ENCODE measurements at places on chromosomes 4 and X.

- DNase-seq, result no peak
These were observed 5.6 kb upstream of the SMIM31 start for GRCh38 chr4:164748375-164748774.

DNA sequence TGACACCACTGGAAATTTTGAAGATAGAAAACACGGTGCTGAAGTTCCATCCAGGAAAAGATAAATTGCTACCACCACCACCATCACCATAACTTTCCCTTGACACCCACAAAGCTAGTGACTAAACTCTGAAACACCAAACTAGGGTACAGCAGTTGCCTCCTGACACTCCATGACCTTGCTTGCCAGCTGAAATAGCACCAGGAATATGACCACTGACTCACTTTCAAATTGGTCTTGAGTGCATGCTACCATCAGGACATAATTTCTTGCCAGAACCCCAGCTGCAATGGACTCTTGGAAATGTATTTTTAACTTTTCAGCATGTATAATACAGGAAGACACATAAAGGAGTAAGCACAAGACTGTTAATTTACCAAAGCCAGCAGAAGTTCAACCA lies 283.3 kb downstream of the CENPC start:
- DNase-seq, result no peak

DNA sequence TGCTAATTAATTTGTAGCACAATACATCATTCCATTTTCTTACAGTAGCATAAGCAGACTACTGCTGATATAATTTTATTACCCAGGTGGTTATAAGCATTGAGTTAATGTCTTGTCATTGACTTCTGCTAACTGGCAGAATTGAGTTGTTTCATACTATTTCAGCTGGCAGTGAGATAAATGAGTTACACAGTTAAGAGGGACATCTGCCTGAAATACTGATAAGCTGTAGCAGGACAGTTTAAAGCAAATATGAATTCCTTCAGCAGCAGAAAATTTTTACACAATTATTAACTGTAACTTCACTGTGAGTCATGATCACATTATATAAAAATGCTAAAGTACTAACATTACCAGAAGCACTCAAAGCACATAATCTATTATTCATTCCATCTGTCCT lies 326.8 kb downstream of the INPP4B start:
- DNase-seq, result no peak

- DNase-seq, result no peak
These were observed 5.2 kb downstream of the TKTL1 start for GRCh38 chrX:154300816-154301215.

DNA sequence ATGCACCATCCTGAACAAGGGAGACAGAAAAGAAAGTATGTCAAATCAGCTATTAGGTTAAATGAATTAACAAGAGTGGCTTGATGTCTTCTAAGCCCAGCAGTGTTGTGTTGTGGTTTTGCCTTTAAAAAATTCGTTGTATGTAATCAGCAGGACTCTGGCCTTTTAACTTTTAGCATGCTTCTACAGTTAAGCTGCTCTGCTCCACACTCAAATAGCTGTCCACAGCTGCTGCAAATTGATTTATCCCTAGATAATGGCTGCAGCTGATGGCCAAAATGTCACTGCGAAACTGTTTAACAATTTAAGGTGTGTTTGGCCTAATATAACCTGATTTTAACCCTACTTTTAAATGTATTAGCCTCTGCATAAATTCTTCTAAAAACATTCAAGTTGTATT lies 85.8 kb downstream of the CXXC4 start:
- DNase-seq, result no peak

DNA sequence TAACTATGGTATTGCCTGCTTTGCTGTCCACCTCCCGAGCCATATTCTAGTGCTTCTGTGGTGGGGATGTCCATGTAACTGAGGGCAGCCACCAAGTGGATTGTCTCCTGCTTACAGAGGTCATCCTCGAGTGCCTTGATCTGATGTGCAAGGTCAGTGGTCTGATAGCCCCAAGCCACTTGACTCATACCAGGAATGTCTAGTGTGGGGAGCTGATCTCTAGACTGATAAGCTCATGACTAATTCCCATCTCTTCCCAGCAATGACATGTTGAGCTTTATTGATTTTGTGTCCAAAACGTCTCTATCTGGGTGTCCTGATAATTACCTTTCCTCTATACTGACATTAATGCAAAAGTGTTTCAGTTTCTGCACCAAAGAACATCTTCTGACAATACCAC lies 168.4 kb upstream of the WDR1 start:
- no peak for DNase-seq

GRCh38 chr4:5050520-5051277 lies 581 bp upstream of the STK32B start:
- DNase-seq, result no peak

GRCh38 chrX:103734125-103734760 lies 23.5 kb downstream of the TMEM31 start:
- DNase-seq, result no peak

DNA sequence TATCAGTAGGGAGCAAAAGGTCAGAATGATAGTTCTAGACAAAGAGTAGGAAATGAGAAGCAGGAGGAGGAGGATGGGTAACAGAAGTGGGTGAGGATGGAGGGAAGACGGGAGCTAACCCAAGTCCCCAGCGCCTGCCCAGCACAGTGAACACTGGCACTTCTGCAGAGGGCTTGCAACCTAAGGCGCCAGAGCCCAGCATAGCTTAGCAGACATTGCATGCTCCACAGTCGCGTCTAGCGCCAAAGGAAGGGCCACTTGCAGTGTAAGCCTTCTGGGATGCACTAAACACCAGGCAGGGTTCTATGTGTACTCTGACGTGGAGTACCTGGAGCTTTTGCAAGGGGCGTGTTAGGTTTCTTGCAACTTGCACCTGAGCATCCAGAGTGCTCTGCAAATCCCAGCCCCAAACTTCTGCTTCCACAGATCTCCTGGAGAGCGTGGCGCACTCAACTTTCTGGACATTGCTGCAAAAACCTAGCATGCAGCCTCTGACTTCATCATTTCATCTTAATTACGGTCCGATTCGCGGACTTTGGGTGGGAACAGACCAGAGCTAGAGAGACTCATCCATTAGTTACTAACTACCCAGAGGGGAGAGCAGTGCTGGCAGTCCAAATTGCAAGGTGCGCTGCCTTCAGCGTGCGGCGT lies 46.5 kb upstream of the NKAP start:
- no peak for DNase-seq

DNA sequence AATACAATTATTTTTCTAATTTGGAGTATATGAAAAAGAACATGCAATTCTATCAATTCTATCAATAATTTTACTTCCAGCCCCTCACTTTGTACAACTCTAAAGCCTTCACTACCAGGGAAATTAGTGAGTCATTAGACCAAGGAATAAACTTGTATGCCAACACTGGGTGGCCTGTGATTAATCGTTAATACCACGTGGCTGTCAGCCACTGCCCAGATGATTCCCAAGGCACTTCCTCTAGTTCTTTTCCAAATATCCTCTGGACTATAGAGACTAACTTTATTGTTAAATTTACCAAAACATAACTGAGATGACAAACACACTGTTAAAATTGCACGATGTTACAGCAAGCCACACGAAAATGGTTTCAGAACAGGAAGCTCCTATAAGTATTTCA lies 45.7 kb downstream of the MID1 start:
- no peak for DNase-seq

GRCh38 chr4:173159791-173160190 lies 8.8 kb upstream of the GALNT7 start:
- DNase-seq, result no peak

DNA sequence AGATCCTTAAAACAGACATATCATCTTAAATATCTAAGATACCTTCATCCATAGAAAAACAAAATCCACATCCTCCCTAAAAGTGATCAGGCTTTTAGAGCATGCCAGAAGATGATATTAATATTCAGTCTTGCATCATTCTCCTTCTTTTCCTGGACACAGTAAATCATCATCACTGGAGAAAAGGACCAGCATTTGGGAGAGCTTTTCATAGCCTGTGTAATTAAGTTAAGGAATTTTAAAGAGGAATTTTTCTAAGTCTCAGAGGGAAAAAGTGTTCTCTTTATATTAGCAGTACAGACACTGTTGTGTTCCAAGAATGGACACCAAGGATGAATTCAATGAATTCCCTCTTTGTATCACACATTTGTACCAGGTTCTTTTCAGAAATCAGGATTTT lies 696 bp downstream of the SCRG1 start:
- DNase-seq, result no peak

- DNase-seq, result no peak
These were observed 78.0 kb downstream of the NSUN7 start for GRCh38 chr4:40827758-40828157.

GRCh38 chr4:41428601-41429279 lies 109.2 kb upstream of the LIMCH1 start:
- DNase-seq, result no peak

- no peak for DNase-seq
These were observed 808.9 kb downstream of the RPA4 start for GRCh38 chrX:97692575-97692974.

DNA sequence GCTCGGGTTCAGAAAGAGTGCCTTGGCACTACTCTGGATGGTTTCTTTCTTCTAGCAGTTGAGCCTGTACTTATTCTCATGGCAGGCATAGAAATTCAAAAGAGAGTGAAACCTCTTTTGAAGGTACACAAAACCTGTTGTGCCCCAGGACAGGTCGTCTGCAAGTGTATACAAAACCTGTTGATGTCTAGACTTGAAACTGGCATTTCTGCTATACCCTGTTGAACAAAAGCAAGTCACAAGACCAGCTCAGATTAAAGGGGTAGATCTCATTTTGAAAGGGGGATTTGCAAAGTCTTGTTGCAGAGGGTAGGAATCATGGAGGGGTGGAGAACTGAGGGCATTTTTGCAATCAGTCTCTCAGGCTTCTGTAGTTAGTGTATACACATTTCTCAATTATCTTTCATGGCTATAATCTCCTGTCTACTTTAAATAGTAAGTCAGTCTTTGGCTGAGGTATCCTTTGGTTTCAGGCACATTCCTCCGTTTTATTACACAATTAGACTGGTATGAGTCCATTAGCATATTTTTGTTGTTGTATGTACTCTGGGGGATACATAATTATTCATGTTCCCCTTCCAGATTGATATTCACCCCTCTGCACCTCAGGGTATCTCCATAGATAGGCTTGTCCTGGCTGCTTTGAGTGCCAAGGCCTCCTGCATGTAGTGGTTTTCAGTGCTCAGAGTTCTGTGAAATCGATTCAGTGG lies 251.4 kb downstream of the DTHD1 start:
- DNase-seq, result no peak

- DNase-seq, result no peak
These were observed 55.0 kb downstream of the PAPSS1 start for GRCh38 chr4:107665001-107665400.

DNA sequence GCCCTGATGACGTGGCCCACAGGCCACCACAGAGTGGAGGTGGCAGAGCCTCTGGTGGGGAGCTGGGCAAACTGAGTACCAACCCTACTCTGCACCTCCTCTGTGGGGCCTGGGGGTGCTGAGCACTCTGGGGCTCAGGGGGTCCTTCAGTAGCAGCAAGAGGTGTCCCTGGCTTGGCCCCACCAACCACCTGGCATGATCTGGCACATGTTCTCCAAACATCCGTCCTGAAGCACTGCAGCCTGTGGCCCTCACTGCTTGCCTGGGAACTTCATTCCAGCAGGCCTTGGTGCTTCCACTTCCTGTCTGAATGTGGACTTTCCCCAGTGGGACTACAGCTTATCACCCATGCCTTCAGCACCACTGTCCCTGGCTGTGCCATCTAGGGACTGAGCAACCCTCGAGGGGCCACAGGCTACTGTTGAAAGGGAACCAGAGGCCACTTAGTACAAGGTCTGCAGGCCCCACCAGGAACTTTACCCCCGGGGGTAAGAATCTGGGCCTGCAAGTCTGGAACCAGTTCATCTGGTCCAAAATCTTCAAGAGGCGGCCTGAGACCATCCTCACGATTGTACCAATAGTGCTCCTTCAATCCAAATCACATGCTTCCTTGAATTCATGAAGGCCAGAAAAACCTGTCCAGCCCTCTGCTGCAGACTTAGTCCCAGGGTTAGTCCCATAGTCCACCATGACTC lies 13.2 kb downstream of the TNIP2 start:
- DNase-seq, result no peak

DNA sequence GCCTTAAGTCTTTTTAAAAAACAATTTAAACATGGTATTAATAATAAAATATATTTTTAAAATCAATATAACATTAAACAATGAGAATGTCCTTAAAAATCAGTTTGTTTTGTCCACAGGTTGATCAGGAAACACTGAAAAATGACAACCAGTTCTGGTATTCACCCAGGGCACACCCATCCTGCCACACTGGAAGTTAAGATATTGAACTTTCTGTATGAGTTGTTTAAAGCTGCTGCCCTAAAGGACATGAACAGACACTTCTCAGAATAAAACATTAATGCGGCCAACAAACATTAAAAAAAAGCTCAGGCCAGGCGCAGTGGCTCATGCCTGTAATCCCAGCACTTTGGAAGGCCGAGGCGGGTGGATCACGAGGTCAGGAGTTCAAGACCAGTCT lies 15.0 kb upstream of the HOPX start:
- DNase-seq, result no peak

- no peak for DNase-seq
These were observed 322.2 kb downstream of the IQCM start for GRCh38 chr4:149493492-149493891.

DNA sequence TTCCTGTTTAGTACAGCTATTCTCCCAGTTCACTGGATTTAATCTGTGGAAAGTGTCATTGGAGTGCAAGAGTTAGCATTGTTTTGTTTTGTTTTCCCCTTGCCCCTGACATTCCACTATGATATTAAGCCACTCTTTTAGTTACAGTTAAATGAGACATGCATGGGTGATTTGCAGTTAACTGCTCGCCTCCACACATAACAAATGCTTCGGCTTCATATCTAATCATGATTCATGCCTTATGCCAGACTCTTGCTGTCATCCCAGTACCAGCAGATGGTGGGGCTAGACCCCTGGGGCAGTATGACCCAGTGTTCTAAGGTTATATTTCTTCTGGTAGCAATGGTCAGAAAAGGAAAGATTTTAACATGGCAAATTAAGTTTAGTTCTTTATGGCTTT lies 80.1 kb downstream of the RAP1GDS1 start:
- no peak for DNase-seq

GRCh38 chr4:11635342-11635741 lies 206.6 kb upstream of the HS3ST1 start:
- no peak for DNase-seq

- no peak for DNase-seq
These were observed 67.7 kb upstream of the UGT2B4 start for GRCh38 chr4:69563424-69563823.

GRCh38 chr4:166822386-166822785 lies 411.9 kb downstream of the SPOCK3 start:
- no peak for DNase-seq

DNA sequence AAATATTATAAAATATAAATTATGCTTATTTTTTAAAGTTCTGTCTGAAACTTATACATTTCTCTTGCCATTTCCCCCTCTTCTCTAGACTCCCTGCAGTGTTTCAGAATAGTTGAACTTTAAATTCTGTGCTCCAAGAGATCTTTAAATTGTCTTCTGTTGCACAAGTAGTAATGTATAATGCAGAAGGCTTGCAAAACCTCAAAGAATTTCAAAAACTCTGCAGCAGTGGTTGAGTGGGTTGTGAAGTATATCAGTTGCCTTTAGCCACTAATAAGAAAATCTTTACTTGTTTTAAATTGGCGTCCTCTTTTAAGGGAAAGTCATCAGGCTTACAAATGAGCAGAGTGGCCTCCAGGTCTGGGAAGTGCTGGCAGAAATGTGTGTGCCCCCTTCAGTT lies 1153.3 kb upstream of the PABPC4L start:
- DNase-seq, result no peak

- no peak for DNase-seq
These were observed 68.6 kb downstream of the ANOS1 start for GRCh38 chrX:8663325-8663724.
